GM12891 (cell line): ENCODE measurements at places on chromosomes 4 and X.

DNA sequence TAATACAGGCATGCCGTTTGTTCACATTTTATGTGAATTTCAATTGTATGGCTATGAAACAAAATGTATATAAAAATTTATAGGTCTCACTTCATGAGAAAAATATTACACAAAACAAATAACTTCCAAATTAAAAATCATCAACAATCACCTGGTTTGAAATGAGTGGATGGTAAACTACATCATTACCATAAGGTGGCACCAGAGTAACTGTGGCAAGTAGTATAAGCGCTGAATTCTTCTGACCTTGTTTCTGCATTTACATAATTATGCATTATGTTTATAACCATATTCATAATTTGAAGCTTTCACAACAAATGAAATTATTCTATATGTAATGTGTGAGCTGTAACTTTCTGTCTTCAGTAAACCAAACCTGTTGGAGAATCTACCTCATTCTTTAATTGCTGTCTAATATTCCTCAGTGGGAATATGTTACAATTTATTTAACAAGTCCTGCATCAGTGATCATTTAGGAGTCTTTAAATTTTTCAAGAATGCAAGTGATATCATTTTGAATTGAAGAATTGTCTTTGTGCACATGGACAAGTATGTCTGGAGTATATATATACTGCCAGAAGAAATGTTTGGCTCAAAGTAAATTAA is 55.2 kb downstream of the MMRN1 start:
- DNase-seq = no peak

DNA sequence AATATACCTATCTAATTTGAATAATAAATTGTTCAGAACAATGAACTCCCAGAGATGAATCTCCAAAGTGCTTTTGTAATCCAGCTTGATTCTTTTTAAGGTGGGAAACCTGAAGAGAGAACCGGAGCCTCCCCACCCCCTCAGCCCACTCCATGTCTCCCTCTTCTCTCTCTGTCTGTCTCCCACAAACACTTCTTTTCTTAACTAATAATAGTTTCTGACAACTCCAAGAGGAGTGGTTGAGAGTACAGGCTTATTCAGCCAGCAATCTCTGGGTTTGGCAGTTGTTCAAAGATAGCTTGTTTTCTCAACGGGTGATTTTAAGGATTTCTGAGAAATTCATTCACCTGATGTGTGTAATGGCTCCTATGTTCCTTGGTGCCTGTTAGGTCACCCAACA is 23.4 kb downstream of the PPP4R3C start:
- DNase-seq = no peak

- DNase-seq = no peak
These were observed 68.5 kb downstream of the SH3RF1 start for GRCh38 chr4:169202145-169202699.

- DNase-seq = no peak
These were observed 556.5 kb upstream of the NR3C2 start for GRCh38 chr4:148998719-148999118.

GRCh38 chr4:148275266-148275665 is 166.9 kb downstream of the NR3C2 start:
- no peak for DNase-seq

GRCh38 chr4:173432430-173432829 is 33.5 kb upstream of the SCRG1 start:
- no peak for DNase-seq

DNA sequence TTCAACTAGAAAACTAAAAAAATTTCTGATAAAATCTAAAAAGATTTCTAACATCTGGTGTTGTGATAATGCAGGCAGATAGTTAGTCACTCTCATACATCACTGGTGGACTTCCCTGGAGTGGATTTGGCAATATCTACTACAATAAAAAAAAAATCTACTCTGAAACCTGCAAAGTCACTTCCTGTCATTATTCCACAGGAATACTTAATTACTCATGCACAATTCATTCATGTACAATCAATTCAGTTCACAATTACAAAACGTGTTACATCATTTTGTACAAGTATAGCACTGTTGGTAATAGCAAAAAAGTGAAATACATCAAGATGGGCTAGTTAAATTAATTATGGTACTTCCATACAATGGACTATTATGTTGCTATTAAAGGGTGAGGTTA is 16.5 kb upstream of the RHOH start:
- no peak for DNase-seq

GRCh38 chrX:110178179-110178865 is 139.6 kb downstream of the AMMECR1 start:
- DNase-seq = no peak

GRCh38 chrX:131841496-131842437 is 181.3 kb upstream of the STK26 start:
- DNase-seq = peak; percentile 35

- DNase-seq = no peak
These were observed 10.2 kb downstream of the PDGFC start for GRCh38 chr4:156961196-156962057.

- DNase-seq = no peak
These were observed 250.5 kb upstream of the PRKX start for GRCh38 chrX:3963980-3964379.

DNA sequence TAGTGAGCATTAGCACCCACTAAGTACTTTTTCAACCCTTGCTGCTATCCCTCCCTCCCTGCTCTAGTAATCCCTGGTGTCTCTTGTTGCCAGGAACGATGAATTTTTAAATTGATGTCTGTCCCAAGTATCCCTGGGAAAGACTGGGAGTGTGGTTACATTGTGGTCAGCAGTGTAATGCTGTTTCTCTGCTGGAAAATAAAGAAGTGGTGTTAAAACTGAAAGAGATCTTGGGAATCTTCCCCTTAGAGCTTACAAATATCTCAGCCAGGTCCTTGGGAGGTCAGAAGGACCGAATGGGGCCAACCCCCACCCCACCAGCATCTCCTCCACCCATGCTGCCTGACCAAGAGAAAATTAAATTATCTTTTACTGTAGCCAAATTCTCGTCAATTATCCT is 174.5 kb upstream of the MXRA5 start:
- no peak for DNase-seq

GRCh38 chr4:139718833-139719232 is 53.2 kb downstream of the MGST2 start:
- DNase-seq = no peak

- no peak for DNase-seq
These were observed 156.3 kb upstream of the NOCT start for GRCh38 chr4:138859254-138859653.

- DNase-seq = peak; percentile 1
These were observed 457.4 kb downstream of the CENPC start for GRCh38 chr4:67087897-67088296.

- no peak for DNase-seq
These were observed 228.8 kb upstream of the PGRMC2 start for GRCh38 chr4:128516301-128516969.

- no peak for DNase-seq
These were observed 113.7 kb downstream of the SOWAHB start for GRCh38 chr4:76784237-76784636.

DNA sequence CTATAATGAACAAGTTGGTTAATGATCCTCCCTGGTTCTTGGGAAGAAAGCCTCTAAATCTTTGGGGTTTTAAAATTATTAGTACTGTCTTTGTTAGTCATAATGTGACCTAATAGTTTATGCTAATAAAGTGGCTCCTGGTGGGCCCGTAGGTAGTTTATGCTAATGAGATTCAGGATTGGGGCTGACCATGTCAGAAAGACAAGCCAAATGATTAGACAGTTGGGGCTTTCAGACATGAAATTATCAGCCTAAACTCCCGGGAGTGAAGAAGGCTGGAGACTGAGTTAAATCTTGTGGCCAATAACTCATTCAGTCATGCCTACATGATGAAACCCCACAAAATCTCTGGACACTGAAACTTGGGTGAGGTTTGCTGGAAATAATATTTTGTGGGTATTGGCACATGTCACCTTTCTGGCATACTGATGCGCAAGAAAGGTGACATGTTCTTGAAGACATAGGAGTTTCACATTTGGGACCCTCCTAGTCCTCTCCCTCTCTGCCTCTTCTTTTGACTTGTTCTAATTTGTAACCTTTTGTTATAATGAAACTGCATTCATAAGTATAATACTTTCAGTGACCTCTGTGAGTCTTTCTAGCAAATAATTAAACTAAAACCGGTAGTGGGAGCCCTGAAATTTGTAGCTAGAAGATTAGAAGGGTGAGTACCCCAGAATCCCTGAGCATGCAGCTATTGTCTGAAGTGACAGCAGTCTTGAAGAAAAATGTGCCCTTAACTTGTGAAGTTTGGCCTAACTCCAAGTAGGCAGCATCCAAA is 196.8 kb upstream of the FSTL5 start:
- no peak for DNase-seq
